Amygdala (tissue), 56 donors: ENCODE measurements at places on chromosomes 11 and 22.

- DNase-seq: no peak
Observed at GRCh38 chr22:43060183-43060582, 29.0 kb downstream of the TTLL1 start.

GRCh38 chr11:84384731-84385130, 1098.6 kb upstream of the CCDC90B start:
- DNase-seq: peak; percentile 14

GRCh38 chr11:64485074-64485473, 105.9 kb upstream of the SLC22A12 start:
- DNase-seq: no peak

DNA sequence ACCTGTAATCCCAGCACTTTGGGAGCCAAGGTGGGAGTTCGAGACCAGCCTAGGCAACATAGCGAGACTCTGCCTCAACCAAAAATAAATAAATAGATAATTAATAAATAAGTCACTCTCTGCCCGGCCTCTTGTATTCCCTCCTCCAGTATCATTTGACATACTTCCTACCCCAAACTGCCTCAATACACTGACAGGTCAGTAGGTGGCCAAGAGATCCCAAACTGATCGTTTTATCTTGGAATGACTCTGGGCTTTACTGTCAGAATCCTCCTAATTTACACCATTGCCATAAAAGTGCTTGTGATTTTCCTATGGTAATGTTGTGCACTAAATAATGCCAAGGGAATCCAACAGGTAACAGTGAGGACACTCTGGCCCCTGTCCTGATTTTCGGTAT, 94.2 kb downstream of the PDHX start:
- no peak for DNase-seq

- DNase-seq: no peak
Observed at GRCh38 chr11:13126430-13126829, 117.3 kb downstream of the RASSF10 start.

GRCh38 chr22:36885474-36885873, 24.7 kb downstream of the NCF4 start:
- DNase-seq: no peak

GRCh38 chr11:43381802-43382201, 23.1 kb downstream of the TTC17 start:
- no peak for DNase-seq
